Aorta (tissue), 5 donors: ENCODE measurements at places on chromosomes 6 and 20. TPM values are rescaled to one million over a fixed set of nuclear protein-coding genes. Genes with fewer than 3 reads are reported as not detected.

ZNF451 gene
- polyA plus RNA-seq, result 6.3 TPM

- DNase-seq, result peak; percentile 49
Measured at GRCh38 chr20:25032478-25033264, 25.3 kb downstream of the ACSS1 start.

- no peak for DNase-seq
Measured at GRCh38 chr20:40486297-40486696, 202.7 kb downstream of the MAFB start.

DNA sequence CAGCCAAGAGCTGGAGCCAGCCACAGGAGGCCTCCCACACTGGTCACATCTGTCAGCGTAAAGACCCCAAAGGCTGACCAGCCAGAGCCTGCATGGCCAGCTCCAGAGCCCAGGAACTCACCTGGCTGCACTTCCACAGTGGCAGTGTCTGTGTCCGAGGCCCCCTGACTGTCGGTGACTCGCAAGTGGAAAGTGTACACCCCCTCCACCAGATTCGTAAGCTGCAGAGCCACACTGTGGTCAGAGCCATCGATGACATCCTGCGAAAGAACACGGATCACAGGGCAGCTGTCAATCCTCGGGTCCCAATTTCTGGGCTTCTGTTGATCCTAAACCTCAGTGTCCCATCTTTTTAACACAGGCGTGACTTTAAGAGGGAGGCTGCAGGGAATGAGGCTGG lies 69.3 kb downstream of the ALDH5A1 start:
- DNase-seq, result no peak

DNA sequence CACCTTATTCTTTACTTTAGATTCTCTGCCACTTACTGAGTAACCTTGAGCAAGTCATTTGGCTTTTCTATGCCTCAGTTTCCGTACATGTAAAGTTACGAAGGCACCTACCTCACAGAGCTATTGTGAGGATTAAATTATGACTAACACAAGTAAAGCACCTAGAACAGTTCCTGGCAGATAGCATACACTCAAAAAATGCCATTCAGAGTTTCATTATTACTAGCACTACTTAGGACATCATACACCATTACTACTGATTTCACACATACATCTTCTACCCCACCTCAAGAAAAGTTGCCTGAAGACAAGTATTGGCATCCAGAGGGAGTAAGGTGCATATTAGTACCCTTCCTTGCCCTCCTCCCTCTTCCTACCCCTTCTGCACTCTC lies 107.8 kb downstream of the OGFRL1 start:
- no peak for DNase-seq

DNA sequence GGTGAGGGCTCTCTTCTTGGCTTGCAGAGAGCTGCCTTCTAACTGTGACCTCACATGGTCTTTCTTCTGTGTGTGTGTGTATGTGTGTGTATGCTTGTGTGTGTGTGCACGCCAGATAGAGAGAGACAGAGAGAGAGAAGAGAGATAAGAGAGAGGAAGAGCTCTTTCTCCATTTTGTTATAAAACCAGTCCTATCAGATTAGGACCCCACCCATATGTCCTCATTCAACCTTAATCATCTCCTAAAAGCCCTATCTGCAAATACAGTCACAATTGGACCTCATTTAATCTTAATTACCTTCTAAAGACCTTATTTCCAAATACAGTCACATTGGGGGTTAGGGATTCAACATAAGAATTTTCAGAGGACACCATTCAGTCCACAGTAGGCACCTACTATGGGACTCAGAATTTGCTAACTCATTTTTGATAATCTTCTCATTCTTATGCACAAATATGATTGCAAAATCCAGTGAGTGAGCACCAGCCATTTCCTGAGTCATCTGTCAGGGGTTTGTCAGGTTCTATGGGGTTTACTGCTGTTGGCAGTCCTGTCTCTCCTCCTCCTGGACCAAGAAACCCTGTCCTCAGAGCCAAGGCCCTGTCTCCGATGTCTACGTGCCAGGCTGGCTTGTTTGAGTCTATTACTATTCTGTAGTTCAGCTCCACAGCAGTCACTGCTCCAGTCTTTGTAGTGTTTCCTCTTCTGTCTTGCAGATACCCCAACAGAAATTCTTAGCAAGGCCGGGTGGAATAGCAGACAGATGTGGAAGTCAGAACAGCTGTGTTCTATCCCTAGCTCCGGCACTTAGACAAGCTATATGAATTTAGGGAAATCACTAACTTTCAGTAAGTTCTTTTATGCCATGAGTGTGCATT lies 59.0 kb upstream of the FAM184A start:
- DNase-seq, result no peak
